Peyer's patch (tissue), 4 donors: ENCODE measurements at places on chromosomes 6 and 20.

GRCh38 chr20:5349448-5349847, 32.7 kb upstream of the PROKR2 start:
- DNase-seq = no peak

DNA sequence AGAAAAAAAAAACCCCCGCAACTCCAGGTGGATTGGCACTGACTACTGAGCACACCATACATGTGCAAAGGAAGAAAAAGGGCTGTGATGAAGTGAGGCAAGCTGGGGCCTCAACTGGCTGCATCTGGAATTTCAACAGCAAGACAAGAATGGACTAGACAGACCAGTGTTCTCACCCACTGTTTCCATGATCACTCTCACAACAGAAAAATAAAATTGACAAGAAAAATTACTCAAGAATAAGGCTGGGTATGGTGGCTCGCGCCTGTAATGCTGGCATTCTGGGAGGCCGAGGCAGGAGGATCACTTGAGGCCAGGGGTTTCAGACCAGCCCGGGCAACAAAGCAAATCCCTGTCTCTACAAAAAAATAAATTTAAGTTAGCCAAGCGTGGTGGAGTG, 18.8 kb downstream of the ZNF217 start:
- DNase-seq = no peak

- no peak for DNase-seq
Observed at GRCh38 chr20:50144362-50144761, 9.2 kb downstream of the PEDS1 start.

GRCh38 chr6:155088856-155089255, 93.7 kb downstream of the TIAM2 start:
- DNase-seq = no peak

GRCh38 chr6:84251891-84252539, 24.6 kb upstream of the CEP162 start:
- DNase-seq = no peak

DNA sequence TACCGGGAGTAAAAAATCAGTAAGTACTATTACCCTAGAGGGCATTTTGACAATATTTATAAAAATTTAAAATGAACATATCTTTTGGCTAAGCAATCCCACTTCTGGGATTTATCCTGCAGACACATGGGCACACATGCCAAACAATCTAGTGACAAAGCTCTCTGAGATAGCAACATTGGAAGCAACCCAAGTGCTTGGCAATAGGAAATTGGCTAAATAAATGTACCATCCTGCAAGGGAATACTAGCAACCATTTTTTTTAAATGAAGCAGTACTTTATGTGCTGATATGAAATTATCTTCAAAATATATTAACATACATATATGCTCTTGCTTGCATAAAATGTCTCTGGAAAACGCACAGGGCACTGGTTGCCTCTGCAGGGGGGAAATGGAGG, 133.8 kb downstream of the SNX5 start:
- DNase-seq = no peak

- DNase-seq = no peak
Observed at GRCh38 chr6:105170059-105170458, 9.8 kb downstream of the POPDC3 start.

GRCh38 chr6:153131037-153131981, at the start of gene RGS17:
TSS of gene RGS17 (minus strand) at chr6:153131282. CDS start at chr6:153044018, 87,264 bp downstream.
- DNase-seq = no peak

DNA sequence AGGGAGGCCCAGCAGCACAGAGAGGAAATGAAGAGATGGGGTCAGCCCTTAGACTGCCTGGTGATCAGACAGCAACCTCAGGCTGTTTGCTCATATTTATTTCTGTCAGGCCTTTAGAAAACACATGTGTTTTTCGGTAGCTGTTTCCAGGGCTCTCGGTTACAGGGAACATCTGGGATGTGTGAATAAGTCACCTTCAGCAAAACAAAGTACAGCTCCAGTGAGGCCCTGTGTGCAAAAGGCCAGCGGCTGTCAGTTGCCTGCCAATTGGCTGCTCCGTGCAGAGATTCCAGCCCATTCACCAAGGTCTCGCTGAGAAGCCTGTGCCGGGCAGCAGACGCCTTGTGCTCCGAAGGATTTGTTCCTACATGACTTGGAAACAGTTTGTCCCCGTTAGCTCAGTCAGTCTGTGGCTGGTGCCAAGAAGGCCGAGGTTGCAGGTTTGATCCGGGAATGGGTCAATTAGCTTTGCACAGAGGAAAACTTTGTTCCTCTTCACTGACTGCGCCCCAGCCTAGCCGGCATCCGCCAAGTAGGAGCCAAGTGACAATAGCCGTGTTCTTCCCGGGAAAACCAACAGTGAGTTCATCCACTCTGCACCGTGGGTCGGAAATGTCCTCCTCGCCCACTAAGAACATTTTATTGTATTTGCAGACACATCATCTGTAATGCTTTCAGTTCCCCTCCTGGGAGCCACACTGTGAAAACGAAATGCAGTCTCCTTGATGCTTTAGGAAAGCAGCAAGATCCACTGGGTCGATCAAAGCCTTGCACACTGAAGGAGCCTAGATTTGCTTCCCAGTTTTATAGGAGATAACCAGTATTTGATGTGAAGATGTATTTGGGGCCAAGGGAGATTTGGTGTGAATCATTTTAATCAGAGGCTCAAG, 315.4 kb upstream of the CDYL start:
- peak; percentile 59 for DNase-seq

DNA sequence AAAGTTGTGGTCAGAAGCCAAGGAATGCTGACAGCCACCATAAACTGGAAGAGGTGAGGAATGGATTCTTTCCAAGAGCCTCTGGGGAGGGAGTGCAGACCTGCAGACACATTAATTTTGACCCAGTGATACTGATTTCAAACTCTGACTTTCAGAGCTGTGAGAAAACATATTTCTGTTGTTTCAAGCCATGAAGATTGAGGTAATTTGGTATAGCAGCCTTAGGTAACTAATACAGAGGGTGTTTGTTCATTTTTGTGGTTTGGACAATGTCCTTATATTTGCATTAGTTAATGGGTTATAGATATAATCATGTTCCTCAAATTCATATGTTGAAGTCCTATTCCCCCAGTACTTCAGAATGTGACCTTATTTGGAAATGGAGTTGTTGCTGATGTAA, 85.4 kb upstream of the GTSF1L start:
- DNase-seq = no peak

GRCh38 chr6:36121787-36122494, 8.4 kb upstream of the MAPK13 start:
- DNase-seq = no peak

- no peak for DNase-seq
Observed at GRCh38 chr20:36369739-36370138, 63.6 kb downstream of the DLGAP4 start.

DNA sequence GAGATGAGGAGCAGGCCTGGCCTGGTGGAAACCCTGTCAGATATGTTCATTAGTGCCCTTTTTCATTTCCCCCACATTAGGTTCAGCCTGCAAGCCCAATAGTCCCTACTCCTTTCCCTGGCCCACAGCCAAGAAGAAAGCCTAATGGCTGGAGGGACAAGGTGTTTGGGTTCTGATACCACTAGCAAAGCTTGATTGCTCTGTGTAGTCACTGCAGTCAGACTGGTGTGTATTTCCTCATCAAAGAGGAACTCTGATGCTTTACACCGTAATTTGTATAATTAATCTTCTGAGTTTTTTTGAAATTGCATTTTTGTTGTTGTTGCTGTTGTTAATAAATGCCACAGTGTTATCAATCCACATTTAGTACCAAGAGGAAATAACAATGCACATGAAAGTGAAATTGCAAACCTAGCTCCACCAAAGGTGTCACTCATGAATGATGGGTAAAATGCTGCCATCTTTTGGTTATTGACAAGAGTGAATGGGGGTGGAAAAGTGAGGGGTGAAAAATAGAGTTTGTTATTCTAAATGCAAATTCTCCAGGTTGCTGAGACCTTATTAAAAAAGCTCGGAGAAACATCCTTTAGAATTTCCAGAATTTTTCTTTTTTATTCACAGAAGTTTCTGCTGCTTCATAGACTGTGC, 320.2 kb upstream of the POU3F2 start:
- no peak for DNase-seq

GRCh38 chr6:20582586-20583443, 48.6 kb downstream of the CDKAL1 start:
- DNase-seq = no peak

DNA sequence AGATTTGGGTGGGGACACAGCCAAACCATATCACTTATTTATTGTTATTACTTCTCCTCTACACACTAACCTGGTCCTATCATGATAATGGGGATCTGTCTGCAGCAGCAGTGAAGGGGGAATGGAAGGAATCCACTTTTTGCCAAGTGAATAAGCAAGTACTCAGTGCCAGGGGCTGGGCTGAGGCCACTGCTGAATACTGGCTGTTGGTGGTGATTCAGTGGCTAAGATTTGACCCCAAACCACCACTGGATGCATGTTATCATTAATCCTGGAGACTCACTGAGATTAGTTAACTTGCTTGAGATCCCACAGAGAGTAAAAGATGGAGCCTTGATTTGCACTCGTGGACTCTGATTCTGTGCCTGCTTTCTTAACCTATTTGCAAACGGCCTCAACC, 127.7 kb downstream of the TSHZ2 start:
- DNase-seq = no peak

- peak; percentile 49 for DNase-seq
Observed at GRCh38 chr6:32589596-32590449, at the start of gene HLA-DRB1. TSS of gene HLA-DRB1 (minus strand) at chr6:32589848. CDS start at chr6:32589742, 106 bp downstream.

DNA sequence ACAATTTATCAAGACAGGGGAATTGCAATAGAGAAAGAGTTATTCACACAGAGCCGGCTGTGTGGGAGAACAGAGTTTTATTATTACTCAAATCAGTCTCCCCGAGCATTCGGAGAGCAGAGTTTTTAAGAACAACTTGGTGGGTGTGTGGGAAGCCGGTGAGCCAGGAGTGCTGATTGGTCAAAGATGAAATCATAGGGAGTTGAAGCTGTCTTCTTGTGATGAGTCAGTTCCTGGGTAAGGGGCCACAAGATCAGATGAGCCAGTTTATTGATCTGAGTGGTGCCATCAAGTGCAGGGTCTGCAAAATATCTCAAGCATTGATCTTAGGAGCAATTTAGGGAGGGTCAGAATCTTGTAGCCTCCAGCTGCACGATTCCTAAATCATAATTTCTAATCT, 50.0 kb upstream of the ECI2 start:
- no peak for DNase-seq

DNA sequence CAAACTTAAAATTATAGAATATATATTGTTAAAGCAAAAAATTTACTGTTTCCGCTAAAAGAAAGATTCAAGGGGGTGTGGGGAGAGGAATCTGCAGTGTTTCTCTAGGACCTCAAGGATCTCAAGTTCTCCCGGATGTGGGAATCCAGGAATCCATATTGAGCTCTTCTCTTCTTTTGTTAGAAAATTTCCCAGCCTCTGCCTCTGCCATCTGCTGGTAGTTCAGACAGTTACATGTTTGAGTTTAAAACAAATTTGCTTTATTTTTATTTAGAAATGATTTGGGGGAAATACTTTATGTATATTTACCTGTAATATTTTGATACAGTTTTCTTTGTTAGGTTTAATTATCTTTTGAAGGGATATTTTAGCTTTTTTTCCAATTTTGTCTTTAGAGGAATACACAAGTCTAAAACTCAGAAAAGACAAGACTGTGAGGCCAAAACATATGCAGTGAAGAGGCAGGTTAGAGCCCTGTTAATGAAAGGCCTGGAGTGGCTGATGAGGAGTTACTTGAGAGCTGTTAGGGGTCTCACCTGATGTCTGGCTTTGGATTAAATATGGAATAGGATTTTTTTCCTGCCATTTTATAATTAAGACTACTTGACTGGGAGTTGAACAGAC, 268.8 kb downstream of the ARID1B start:
- DNase-seq = no peak

GRCh38 chr6:82616386-82617028, 252.9 kb downstream of the TPBG start:
- no peak for DNase-seq

DNA sequence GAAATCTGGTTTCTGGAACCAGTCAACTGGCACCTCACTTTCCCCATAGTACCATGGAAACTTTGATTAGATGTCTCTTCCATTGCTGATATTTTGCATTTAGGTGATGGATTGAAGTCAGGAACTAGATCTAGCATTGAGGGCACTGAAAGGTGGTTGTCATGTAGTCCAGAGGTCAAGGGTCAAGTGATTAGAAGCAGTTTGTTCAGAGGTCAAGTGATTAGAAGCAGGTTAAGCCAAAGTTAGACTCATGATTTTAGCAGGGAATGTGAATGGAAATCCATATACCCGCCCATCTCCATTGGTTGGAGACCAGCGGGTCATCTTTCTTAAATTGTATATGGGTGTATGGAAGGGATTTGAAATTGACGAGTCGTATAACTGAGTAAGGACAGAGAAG, 51.2 kb downstream of the CBFA2T2 start:
- no peak for DNase-seq

DNA sequence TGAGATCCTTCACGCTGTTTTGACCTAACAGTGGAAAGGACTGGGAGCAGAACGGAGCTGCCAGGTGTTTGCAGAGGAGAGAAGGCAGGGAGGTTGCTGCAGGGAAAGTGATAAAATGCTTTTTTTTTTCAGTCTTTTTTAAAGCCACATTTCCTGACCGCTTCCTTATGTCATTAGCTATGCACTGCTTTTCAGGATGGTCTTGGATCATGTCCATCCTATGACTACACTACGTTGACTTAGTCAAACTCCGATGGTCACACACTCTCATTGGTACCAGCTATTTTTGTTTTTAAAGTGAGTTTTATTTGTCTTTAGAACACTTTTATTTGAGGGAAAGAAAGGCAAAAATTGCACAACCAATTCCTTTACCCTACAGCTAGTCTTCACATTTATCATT, 89.2 kb upstream of the EXOC2 start:
- no peak for DNase-seq

DNA sequence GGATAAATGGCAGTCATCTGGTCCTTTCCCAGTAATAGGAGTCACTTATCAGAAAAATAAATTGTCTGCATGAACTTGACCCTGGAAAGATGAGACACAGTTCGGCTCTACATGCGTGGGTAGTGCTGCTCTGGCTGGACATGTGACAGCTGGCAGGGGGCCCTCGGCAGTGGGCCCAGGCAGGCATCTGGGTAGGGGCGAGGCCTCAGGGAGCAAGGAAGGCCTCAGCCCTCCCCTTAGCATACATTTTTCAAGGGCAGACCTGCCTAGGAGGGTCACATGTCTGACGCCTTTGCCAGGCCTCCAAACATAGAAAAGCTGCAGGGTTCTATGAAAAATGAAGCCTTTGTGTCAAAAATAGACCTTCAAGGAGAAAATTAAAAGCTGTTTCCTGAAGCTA, 12.8 kb upstream of the ILRUN start:
- DNase-seq = no peak

- DNase-seq = no peak
Observed at GRCh38 chr20:6014017-6014416, 39.8 kb downstream of the LRRN4 start.
